ENCODE measurements at places on chromosomes 6 and 20.

DNA sequence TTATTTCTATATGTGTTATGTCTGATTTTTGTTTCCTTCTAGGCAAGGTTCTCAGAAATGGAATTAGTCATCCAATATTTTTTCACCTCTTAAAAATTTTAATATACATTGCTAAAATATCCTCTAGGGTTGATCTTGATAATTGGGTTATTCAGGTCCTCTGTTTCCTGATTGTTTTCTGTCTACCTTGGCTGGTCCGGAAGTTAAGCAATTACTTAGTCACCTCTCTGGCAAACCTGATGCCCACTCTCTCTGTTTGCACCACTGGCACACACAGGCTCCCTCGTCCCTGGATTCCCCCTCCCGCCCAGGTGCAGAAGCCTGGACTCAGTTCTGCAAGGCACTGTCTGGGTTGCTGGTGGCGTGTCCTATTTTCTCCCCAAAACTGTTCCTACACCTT is 27.7 kb downstream of the CST9L start:
- DNase-seq = no peak

DNA sequence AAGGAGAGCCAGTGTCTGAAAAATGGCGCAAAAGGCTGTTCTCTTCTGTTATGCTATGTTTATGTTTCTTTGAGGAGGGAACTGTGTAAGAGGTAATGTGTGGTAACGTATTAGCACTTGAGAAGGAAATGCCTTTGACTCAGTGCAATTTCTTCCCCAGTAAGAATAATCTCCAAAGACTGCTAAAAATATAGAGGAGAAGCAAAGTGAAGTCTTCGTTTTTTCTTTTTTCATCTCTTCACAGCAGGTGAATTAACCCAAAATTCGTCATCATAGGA is 47.1 kb upstream of the IFNGR1 start:
- DNase-seq = no peak

DNA sequence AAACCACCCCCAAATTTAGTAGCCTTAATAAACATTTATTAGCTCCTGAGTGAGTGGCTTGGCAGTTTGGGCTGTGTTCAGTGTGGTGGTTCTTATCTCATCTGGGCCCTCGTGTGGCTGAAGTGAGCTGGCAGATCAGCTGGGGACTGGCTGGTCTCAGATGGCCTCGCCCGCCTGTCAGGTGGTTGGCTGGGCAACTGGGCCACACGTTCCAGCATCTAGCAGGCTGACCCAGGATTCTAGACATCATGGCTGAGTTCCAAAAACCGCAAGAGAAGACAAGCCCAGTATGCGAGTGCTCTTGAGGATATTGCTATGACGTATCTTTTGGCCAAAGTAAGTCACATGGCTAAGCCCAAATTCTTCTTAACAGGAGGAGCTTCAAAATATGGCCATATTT is 28.9 kb downstream of the EIF2S2 start:
- DNase-seq = peak; percentile 98

DNA sequence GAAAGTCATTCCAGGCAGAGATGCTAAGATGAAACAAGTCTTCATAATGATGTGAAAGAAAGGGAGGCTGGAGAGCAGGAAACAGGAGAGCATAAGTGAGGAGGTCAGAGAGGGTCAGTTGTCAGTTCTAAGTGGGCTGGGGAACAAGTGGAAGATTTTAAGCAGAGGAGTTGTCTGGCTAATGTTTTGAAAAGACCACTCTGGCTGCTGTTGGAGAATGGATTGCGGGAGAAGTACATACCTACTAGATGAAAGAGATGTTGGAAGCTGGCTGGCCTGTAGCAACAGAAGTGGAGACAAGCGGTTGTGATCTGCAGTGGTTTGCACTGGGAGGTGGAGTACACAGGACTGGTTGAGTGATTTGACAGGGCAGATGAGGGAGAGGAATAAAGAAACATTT is 10.1 kb downstream of the SLC35F1 start:
- DNase-seq = no peak

DNA sequence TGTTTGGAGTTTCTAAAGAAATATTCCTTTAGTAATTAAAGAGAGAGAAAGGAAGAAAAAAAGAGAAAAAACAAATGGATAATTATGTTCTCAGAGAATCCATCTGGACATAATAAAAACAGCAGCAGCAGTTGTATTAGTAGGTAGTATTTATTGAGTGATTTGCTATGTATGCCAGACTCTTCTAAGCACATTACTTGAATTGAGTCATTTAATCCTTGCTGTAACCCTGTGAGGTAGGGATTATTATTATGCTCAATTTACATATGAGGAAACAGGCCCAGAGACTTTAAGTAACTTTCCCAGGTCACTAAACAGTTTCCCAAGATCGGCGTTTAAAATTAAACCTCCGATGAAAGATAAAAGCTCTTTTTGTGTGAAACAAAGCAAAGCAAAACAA is 238.8 kb downstream of the TSHZ2 start:
- DNase-seq = no peak

DNA sequence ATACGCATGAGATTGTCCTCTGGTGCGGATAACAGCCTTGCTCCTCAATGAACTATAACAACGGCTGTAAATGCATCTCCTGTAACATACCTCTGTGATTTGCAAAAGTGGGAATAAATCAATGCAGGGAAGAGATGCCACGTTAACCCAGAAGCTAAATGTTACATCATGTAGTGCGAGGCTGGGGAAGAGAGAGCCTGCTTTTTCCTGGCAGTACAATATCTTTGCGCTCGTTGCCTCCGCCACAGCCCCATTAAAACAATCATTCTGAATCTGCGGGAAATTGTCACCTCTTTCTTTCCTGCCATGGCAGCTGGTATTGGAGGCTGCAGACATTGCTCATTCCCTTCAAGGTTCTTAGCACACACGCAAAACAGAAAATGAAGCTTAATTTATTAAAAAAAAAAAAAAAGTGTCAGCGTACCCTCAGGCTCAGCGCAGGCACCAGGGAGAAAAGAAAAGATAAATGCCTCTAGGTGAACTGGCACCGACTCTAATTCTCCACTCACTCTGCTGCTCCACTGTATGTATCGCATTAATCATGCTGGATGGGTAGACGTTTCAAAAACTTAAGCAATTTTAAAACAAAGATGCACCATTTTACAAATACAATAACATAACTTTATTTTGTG is 70.2 kb upstream of the TFB1M start:
- DNase-seq = no peak

DNA sequence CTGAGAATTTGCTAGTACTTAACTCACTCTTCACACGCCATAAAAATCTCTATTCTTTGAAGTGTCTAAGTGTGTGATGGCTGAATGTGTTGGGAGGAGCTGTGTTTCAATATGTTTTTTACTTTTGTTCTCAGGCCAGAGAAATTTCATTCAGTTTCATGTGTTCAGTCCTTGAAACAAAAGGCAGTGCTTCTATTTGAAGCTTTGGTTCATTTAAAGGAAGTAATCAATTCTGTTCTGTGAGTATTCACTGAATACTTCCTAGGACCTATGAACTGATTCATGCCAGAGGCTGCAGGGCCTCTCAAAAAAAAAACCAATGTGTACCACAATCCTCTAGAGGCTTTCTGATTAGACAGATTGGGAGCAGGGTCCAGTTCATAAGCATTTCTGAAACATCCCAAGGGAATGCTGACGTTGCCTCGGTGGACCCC is 12.4 kb upstream of the F13A1 start:
- DNase-seq = no peak

GRCh38 chr6:148064406-148065134 is 278.1 kb upstream of the SASH1 start:
- peak; percentile 0 for DNase-seq

GRCh38 chr6:144725736-144726522 is 440.8 kb downstream of the UTRN start:
- DNase-seq = no peak

DNA sequence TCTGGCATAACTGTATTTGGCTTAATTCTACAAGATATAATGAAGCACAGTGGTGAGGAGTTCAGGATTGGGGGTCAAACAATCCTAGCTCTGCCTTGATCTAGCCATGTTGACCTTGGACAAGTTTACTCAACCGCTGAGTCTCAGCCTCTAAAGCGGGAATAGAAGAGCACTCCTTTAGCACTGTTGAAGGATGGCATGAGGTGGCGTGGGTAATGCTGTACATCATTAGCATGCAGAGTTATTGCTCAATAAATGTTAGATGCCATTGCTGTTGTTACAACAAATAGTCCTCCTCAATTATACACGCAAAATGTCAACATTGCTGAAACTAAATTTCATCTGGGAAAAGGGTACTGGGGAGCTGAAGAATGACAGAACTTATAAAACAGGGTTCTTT is 78.6 kb downstream of the KIF13A start:
- DNase-seq = no peak

GRCh38 chr20:37295595-37295994 is 6.1 kb downstream of the MANBAL start:
- no peak for DNase-seq

All from H54 (cell line).